ENCODE measurements at places on chromosomes 12 and 14.

- DNase-seq, result no peak
These were observed 9.5 kb downstream of the EMP1 start for GRCh38 chr12:13205809-13206559.

DNA sequence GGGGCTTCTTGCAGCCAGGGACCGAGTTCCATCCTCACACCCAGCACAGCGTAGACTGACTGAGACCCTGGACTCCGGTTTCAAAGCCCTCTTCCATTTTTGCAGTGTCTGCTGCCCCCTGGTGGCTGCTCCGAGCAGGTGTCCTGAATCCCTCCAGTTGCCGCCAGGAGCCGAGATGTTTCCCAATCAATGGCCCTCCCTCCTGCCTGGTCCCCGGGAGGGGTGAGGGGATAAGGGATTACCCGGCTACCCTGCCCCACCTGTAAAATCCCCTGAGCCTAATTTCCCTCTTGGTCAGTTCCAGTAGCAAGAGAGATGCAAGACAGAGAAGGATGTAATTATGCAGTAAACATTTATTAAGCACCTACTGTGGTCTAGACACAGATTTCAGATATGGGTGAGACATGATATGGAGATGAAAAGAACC is 55.0 kb downstream of the PHETA1 start:
- no peak for DNase-seq

GRCh38 chr14:23915559-23915958 is 38.0 kb upstream of the DHRS4 start:
- DNase-seq, result no peak

DNA sequence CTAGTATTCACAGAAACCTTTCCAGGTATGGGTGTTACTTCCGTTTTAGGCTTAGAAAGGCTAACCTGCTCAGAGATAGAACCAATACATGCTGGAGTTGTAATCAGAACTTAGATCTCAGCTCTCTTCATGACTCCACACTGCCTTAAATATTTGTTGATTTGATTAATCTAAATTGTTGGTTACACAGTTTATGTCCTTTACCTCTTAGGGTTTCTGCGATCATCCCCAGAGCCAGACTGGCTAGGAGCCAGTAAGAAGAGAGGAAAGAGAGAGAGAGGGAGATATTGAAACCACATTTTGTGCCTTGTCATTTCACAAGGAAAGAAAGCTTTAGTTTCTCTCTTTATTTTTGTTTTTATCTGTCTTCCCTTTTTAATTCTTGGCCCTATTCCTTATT is 16.8 kb upstream of the MGP start:
- DNase-seq, result no peak

DNA sequence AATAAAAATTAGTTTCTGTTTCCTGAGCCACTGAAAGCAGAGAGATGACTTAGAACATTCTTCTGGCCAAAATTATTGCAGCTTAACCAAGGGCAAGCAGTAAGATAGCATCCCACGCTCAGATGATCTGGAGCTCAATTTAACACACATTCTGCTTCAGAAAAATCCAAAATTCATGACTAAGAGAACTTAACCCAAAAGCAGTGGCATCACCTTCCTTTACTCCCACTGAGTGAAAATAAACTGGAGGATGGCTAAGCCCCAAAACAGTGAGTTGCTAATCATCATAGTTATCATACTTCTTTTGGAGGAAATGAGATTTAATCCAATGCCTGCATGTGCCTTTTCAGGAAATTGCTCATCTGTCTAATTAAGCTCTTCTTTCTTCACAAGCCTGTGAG is 195.4 kb downstream of the DUSP6 start:
- no peak for DNase-seq

DNA sequence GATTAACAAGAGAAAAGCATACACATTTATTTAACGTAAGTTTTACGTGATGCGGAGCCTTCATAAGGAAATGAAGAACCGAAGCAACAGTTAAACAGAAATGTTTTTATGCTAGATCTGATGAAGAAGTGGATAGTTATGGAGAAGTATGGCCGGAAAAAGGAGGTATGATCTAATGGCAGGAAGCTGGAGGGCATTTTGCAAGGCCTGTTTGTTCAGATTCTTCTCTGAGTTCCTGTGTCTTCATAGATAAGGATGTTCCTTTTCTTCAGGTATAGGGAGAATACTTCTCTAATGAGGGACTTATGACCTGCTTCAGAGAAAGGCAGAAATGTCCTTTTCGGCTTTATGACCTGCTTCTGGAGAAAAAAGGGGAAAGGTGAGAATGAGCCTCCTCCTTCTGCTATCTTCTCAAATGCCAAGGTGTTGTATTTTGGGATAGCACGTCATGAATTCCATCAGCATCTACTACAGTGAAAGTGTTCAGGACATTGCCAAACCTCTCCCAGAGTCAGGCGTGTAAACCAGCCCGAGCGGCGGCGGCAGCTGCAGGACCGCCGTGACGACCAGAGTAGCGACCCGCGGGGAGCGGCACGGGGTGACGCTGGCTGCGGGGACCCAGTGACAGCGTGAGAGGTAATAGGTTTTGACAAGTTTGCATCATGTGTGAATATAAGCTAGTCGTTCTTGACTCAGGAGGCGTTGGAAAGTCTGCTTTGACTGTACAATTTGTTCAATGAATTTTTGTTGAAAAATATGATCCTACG is 33.7 kb upstream of the SGPP1 start:
- DNase-seq, result no peak

DNA sequence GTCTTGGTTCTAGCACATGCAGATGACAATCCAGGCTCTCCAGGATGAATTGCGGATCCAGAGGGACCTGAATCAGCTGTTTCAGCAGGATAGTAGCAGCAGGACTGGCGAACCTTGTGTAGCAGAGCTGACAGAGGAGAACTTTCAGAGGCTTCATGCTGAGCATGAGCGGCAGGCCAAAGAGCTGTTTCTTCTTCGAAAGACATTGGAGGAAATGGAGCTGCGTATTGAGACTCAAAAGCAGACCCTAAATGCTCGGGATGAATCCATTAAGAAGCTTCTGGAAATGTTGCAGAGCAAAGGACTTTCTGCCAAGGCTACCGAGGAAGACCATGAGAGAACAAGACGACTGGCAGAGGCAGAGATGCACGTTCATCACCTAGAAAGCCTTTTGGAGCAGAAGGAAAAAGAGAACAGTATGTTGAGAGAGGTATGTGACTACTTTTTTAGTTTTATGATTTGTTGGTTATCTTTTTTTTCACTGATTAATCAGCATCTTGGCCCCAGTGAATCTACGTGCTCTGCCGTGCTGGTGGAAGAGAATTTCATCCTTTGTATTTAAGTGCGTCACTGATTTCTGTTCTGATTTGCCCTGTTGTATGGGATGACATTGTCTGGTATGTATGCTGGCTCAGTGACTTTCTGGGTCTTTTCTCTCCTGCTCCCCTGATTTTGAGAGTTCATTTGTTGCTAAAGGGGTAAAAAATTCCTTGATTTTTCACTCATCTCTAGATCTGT is 92.3 kb downstream of the ERC1 start:
- DNase-seq, result no peak

GRCh38 chr14:104634886-104635570 is 30.5 kb upstream of the TMEM179 start:
- DNase-seq, result no peak

DNA sequence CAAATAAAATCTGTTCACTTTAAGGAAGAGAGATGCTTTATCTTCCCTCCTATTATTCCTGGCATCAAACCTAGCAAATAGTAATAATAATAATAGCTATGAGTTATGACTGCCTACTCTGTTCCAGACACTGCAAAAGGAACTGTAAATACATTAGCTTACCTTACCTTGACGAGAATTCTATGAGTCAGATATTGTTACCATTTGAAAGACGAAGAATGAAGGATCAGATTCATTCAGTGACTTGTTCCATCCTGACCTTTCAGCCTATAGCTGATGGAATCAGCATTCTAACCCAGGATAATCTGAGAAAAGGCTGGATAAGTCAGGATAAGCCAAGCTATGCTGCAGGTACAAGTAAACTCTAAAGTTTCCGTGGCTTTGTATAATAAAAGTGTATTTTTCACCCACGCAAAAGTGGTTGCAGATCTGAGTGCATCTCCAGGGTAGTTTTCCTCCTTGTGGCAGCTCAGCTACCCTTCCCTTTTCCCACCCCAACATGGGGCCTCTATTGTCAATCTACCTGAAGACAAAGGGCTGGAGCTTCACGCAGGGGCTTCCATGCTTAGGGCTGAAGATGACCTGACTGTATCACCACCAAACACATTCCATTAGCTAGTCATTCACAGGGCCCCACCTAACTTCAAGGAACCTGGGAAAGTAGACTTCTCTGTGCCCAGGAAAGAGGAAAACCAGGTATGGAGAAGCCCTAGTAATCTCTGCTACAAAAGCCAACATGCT is 57.2 kb upstream of the CCND2 start:
- no peak for DNase-seq

GRCh38 chr12:11630046-11630706 is 19.3 kb upstream of the ETV6 start:
- no peak for DNase-seq

DNA sequence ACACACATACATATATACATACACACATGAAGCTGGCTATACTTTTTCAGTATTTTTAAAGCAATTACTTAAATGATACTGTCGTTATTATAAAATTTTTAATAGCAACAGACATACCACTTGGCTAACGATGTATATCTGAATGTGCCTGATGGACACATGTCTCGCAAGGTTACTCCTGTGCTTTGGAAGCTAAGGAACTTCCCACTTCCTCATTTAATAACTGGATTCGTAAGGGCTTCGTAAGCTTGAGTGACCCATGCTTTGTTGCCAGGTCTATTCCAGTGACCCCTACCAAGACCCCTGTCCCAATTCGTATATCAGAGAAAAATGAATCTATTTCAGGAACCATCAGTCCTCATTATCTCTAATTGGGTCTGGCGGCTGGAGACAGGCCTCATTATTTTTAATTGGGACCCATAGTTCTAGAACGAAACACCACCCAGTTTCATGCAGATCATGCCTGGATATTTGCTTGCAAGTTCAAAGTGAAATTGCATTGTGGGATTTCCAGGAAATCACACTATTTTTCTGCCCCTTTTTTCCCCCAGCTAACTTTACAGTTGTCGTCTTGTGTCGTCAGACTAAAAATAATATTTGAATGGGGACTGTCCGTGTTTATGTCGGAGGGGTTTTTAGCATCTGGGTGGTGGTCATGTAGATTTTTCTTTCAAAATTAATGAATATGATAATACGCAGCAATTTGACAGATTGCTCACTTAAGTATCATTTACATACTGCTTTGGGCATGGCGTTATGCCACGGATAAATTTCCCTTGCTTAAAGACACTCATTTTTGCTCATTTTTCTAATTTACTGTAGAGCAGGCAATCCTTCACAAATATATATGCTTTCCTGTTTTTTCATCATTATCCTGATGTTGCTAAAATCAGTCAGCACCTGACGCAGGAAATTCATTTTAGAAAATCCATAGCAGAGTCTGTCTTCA is 17.1 kb upstream of the MYO1H start:
- DNase-seq, result no peak

DNA sequence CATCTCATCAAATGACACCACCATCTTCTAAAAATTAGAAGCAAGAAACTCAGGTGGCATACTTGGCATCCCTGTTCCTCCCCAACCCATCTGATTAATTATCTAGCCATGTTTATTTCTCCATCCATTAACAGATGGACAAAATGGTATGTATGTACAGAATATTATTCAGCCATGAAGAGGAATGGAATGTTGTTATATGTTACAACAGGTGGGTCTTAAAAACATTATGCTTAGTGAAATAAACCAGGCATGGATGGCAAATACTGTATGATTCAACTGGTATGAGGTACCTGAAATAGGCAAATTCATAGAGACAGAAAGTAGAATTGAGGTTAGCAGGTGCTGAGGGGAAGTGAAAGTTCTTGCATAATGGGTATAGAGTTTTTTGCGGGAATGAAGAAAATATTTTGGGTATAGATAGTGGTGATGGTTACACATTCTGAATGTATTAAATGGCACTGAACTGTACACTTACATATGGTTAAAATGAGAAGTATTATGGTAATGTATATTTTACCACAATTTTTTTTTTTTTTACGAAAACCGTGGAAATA is 17.5 kb downstream of the YY1 start:
- DNase-seq, result no peak

- DNase-seq, result no peak
These were observed 185.8 kb downstream of the SLC15A4 start for GRCh38 chr12:128637642-128638606.

- no peak for DNase-seq
These were observed 12.7 kb downstream of the C12orf76 start for GRCh38 chr12:110035534-110036104.

DNA sequence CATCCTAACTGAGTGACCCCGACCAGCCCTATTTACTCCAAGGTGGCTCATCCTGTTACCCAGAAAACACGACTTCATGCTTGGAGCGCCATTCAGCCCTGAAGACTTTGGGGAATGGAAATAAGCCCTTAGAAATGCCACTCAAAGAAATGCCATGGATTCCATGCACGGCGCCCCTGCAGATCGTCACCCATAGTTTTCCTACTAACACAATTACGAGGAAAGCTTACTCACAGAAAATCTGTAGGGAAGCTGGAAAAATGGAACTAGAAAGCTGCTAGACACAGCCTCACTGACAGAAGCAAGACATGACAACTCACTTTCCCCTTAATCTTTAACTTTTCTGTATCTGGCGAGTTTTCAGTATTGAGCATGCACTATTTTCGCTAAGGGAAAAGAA is 19.5 kb downstream of the NUAK1 start:
- no peak for DNase-seq

DNA sequence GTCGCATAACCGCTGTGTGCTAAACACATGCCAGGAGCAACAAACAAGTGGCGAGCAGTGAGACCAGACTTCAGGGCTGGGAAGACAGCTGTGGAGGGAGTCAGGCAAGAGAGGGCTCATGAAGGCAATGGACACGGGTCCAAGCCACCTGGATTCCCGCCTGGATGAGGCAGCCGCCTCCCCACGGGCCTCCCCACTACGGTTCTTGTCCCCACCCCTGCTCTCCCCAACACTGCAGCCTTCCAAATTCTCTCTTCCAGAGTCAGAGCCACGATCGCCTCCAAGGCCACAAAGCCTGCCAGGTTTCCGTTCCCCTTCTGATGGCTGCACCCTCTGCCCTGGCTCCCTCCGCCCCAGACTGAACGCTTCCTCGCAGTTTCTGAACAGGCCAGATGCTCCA is 36.1 kb upstream of the PIWIL1 start:
- DNase-seq, result no peak

- DNase-seq, result no peak
These were observed 13.7 kb downstream of the ATXN7L3B start for GRCh38 chr12:74551291-74551690.

- no peak for DNase-seq
These were observed 16.4 kb upstream of the SAMD4A start for GRCh38 chr14:54550514-54550913.

DNA sequence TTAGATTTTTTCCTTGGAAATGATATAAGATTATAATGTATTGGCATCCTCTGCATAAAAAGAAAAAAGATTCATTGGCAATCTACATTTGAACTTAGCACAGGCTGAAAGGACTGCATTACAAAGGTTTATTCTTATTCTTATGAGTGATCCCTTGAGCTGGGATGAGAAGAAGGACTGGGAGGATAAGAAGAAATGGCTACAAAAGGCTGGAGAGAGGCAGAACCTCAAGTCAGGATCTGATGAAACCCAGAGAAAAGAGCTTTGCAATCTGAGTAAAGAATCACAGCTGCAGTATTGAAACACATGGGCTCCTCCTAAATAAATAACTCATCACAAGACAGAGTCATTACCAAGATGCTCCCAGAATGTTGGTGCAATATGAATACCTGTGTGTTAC is 1635.4 kb upstream of the FLRT2 start:
- DNase-seq, result no peak

Measured in NCI-H2081 treated with DMSO at 0.1 percent for 48 hours (cell line).